ENCODE measurements at places on chromosomes 7 and 10. TPM values are rescaled to one million over a fixed set of nuclear protein-coding genes. Genes with fewer than 3 reads are reported as not detected.

DNA sequence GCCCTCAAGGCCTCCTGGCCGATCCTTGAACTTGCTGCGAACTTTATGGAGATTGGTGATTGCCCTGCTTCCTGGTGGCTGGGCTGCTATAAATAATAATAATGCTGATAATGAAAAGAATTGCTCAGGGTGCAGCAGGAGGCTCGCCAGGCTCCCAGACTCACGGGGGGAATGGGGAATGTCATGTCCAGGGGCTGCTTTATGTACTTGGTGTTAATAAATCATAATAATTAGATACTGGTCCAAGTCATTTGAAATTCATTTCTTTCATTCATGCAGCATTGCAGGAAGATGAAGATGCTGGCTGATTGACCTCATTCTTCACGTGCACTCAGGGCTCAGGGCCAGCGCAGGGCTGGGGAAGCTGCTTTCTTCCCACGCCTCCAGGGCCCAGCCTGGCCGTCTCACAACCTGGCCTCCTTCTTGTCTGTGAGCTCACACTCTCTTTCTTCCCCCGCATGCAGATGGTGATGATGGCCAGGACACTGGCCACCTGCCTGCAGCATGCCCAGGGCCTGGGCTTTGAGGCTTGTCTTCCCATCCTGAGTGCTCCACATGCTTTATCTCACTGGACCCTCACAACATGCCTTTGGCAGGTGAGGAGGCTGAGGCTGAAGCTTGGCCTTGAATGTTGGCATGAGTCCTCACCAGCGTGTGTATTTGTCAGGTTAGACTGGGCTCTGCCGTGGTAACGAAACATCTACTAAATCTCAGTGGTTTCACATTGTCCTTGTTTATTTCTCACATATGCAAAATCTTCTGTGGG is 138.4 kb upstream of the TNS3 start:
- H3K4me1 ChIP-seq: peaks cover 16% of the 10 kb centered on the region
- H3K4me3 ChIP-seq: no peak overlapping the region
- H3K36me3 ChIP-seq: no peaks in the 10 kb centered on the region
- H3K27ac ChIP-seq: no peak overlapping the region
- DNase-seq: no peak
- H3K27me3 ChIP-seq: no peaks in the 10 kb centered on the region

GRCh38 chr10:129972145-129972965 is 8.3 kb upstream of the EBF3 start:
- no peaks in the 10 kb centered on the region for H3K4me1 ChIP-seq
- H3K27ac ChIP-seq: no peak overlapping the region
- DNase-seq: no peak

GRCh38 chr7:44887293-44887692 is 2.0 kb upstream of the PURB start:
- H3K27ac ChIP-seq: no peak overlapping the region
- H3K4me1 ChIP-seq: 0 out of 2 replicates have a peak, but pooled peaks cover 3% of the 10 kb centered on the region

DNA sequence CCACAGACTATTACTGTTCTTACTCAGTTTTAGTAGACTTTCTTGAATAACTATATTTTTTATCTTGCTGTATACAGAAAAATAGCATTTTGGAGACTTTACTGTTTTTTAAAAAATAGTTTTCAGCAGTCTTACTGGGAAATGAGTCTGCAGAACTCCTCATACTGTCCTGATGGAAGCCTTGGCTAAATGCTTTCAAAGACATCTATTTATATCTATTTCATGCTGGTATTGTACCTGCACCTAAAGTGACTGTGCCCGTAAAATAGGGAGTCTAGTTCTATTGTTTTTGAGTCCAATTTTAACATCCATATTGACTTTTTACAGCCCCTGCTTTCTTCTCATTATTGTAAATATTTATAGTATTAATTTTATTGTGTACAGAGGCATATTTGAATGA is 288.6 kb upstream of the CDC14C start:
- H3K4me3 ChIP-seq: no peak overlapping the region
- H3K27me3 ChIP-seq: no peaks in the 10 kb centered on the region
- no peaks in the 10 kb centered on the region for H3K4me1 ChIP-seq
- H3K36me3 ChIP-seq: no peaks in the 10 kb centered on the region
- no peak overlapping the region for H3K27ac ChIP-seq
- no peak for DNase-seq

GRCh38 chr7:36535866-36536664 is 146.4 kb downstream of the ANLN start:
- no peak overlapping the region for H3K27ac ChIP-seq
- DNase-seq: no peak
- H3K36me3 ChIP-seq: no peaks in the 10 kb centered on the region
- no peaks in the 10 kb centered on the region for H3K4me1 ChIP-seq
- H3K27me3 ChIP-seq: no peaks in the 10 kb centered on the region

Gene GNGT1
- total RNA-seq: not detected

Gene GPR141
- total RNA-seq: 1.2 TPM
